ENCODE measurements at places on chromosomes 6 and 20. TPM values are rescaled to one million over a fixed set of nuclear protein-coding genes. Genes with fewer than 3 reads are reported as not detected.

DNA sequence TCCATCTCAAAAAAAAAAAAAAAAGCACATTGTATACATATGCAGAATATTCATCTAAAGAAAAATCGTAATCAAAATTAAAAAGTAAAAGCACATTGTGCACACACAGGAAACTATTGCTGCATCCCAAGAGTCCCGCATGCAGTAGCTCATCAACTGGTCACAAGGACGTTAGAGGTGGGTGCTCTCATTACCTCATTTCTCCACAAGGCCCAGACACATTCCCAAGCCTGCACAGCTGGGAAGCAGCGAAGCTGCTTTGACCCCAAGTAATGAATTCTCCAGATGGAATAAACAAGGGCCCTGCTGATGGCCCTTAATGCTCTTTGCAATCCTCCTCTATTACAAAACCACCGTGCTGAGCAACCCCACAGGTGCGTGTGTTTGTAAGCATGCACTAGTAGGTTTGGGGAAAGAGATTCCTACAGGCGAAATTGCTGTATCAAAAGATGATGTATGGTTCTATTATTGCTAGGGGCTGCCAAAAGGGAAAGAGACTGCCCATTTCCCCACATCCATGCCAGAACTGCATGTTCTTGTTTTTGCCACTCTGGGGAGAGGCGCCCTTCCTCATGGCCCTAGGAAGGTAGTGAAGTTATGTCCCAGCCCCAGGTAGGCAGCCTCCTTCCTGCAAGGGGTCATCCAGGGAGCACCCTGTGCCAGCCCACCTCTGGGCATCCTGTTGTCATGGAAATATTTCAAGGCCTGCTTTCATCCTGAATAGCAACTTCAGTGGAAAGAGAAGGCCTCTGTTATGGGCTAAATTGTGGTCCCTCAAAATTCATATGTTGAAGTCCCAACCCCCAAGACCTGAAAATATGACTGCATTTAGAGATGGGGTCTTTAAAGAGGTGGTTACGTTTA is 34.6 kb upstream of the PTGIS start:
- DNase-seq: no peak

KCNK16 gene
- not detected for total RNA-seq

DNA sequence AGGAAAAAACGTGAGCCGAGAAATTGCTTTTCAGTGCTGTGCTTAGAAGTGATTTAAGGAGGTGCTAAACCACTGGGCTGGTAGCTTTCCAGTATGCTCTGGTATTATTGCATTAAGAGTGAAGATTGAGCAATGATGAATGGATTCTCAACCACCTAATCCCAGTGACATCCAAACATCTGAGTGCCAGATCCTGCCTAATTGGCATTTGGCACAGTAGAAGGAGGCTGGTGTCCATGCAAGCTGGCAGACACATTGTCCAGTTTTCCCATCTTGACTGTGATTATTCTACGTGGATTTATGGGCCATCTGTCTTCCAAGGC is 398.0 kb upstream of the PLCB4 start:
- DNase-seq: no peak

DNA sequence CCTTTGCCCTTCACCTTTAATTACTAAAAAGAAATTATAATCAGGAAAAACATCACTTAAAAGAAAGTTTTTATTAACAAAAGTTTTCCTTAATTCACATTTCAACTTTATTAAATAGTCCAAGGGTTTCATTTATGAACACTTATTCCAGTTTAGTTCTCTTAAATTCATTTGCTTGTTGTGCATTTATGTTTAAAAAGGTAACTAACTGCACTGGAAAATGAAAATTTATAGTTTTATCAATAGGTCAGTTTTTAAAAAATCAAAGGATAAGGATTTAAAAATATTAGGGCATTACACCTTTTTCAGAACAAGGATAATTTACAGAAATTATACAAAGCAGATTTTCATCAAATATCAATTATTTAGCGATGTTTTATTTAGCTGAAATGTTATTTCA is 958 bp upstream of the ATP5F1E start:
- DNase-seq: no peak

DNA sequence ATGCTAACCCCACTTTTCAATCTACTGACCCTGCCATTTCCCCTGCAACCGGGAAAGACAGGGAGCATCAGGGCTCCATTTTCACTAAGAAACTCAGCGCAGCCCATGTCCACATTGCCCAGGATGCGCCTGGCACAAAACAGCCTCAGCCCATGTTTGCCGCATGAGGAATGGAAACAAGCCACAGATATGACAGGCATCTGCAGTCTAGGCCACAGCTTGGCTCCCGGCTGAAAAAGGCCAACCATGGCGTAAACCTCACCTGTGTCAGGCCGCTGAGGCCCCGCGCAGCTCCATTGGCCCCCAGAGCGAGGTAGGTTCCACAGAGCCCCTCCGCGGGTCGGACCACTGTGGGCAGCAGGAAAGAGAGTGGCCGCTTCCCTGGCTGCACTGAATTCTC is 21.7 kb downstream of the GGT7 start:
- no peak for DNase-seq

DNA sequence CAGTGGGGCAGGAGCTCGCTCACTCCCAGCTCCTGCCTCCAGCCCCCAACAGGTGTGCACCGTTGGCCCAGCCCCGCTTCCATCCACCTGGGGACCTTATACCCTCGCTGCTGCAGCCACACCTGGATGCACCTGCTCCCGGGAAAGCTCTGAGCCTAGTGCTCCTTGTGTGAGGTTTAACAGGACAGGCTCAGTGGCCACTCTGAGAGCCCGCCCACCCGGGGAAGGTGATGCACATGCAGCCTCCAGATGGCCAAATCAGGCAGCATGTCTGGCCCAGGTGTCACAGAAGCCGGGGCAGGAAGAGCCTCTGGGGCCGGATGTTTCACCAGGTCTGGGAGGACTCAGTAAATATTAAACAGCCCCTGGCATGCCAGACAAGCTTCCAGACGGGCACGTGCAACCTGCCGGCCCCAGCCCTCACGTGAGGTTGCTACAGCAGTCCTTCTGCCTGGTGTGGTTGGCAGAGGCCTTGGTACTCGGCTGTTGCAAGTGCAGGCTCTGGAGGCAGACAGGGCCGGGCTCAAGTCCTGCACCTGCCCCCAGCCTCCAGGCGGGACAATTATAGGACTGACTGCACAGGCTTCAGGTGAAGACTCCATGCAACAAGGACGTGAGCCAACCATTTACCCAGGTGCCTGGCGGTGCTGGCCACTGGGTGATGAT is 66.9 kb downstream of the RIPOR3 start:
- no peak for DNase-seq

GPR6 gene
- not detected for total RNA-seq

Data from spleen (tissue), 13 donors.